ENCODE measurements at places on chromosomes 6 and 20. TPM values are rescaled to one million over a fixed set of nuclear protein-coding genes. Genes with fewer than 3 reads are reported as not detected.

The RING1 gene
- polyA plus RNA-seq = 29.4 TPM

GRCh38 chr6:140316966-140317365, 942.5 kb upstream of the CITED2 start:
- DNase-seq = no peak

The TRIM40 gene
- polyA plus RNA-seq = not detected

- no peak for DNase-seq
Measured at GRCh38 chr6:29527126-29527525, 32.4 kb downstream of the UBD start.

The DYNLT2 gene
- 2.9 TPM for polyA plus RNA-seq

The BMP6 gene
- polyA plus RNA-seq = 0.82 TPM
